Left cardiac atrium (tissue), 4 donors: ENCODE measurements at places on chromosomes 3 and 15.
A peak's percentile ranks its signal among the peaks of the same experiment; 100 is the strongest.

DNA sequence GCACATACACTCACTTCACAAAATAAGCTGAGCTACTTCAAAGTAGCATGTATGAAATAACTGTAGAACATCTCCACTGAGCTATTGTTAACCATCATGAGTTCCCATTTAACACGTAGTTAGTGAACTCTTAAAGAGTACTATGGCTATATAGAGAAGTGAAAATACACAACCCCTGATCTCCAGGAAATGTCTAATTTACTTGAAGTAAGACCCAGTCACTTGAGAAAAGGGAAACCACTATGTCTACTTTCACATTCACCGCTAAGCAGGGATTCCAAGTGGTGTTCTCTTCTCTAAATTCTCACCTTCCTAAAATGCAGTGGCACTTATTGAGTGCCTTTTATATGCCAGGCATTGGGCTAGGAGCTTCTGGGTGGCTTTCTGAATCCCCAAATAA lies 35.0 kb upstream of the COLQ start:
- DNase-seq: no peak

- DNase-seq: no peak
These were observed 141.5 kb downstream of the GADL1 start for GRCh38 chr3:30752970-30753369.

DNA sequence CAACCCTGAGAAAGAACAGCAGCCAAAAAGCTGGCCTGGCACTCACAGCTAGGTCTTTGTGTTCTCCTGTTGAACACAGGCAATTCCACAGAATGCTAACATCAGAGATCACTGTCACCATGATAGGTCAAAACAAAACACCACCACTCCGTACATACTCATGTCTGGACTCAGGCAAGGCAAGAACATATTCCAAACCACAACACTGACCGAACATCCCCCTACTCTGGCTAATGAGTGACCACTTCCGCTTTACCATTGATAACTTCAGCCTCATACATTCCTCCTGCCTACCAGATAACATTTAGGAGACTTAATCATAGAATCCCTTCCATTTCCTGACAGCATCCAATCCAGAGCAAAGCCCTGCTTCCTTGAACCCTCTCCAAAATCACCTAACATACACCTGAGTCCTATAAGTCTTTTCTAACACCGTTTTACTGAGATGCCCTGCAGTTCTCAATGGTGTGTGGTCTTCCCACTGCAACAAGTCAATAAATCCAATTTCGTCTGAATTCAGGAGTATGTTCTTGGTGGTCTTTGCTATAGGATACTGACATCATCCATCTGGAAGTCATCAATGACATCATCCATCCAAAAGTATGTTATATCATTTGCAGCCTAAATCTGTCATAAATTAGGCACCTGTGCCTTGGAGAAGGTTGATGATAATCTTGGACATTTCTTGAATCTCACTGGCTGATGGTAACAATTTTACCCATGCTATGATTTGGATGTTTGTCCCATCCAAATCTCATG lies 23.7 kb downstream of the RIOX2 start:
- no peak for DNase-seq

- no peak for DNase-seq
These were observed 27.6 kb downstream of the FAM3D start for GRCh38 chr3:58639001-58639400.

DNA sequence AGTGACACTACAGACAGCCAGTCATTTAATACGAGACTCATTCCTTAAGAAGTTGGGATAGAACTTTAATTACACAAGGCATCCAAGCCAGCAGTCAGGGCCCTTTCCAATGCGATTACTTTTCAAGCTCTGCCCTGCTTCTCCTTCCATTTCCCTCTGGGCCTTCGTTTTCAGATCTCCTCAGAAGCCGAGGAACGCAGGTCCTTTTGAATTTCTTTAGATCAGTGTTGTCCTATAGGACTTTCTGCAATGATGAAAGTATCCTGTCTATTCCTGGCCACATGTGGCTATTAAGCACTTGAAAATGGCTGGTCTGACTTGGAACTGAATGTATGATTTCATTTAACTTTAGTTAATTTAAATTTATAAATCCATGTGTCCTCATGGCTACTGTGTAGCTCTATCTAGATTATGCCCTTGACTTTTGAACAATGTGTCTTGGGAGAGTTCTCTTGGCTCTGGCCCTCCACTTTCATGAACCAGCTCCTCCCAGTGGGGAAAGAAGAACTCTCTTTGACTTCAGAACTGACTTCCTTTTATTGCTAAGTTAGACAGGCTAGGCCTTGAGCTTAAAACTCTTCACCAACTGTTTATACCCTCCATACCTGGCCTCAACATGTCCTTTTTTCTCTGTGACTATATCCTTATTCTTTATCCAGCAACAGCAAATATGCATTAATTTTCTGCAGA lies 22.6 kb downstream of the TGFBR2 start:
- DNase-seq: no peak

- no peak for DNase-seq
These were observed 64.6 kb upstream of the PRR23C start for GRCh38 chr3:139109271-139109670.

DNA sequence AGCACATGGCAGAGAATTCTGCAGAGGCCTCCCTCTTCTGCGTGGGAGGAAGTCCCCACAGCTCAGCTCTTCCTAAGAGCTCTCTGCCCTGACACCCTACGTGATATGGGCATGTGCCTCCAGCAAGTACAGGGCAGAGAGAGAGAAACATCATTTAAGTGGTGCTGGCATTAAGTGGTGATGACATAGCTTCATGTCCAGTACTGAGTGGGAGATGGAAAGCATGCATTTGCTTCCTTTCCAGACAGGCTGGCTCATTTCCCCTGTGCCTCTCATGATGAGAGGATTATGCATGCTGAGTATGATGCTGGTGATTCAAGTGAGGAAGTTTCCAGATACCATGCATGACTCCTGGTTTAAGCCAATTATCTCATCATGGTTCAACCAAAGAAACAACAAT lies 26.9 kb downstream of the BFSP2 start:
- DNase-seq: no peak

DNA sequence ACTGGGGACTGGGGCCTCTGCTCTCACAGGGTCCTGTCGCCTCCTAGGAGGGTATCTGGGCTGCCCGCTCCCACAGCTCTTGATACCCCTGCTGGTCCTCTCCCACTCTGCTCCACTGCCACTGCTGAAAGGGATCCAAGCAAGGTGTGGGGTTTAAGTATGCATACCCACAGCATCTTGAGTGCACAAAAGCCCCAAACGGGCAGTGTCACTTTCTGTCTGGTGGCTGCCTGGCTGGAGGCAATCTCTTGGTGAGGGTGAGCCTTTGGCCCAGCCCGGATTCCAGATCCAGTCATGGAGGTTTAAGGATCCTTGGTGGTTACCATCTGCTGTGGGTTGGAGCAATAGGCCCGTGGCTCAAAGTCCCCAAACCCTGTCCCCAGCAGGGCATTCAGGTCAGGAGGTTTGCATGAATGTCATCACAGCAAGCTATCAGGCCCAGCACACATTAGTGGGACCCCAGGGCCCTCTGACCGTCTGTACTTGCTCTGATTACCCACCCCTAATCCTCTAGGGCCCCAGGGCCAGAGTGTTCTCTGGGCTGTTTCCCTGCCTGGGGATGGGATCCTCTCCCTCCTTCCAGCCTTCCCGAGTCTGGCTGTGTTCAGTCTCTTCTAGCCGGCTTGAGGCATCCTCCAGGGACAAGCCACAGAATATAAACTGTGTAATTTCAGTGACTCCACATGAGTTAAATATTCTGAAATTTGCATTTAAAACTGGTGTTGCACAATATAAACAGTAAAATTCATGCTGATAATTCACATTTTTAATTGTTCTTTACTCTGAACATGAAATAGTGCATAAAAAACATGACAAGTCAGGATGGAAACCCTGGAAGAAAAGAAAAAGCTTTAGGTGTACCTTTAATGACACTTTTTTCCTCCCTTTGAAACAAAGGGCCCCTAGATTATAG lies 4.9 kb upstream of the TJP1 start:
- no peak for DNase-seq

- DNase-seq: no peak
These were observed 536 bp downstream of the SEC61A1 start for GRCh38 chr3:128052595-128053351.

DNA sequence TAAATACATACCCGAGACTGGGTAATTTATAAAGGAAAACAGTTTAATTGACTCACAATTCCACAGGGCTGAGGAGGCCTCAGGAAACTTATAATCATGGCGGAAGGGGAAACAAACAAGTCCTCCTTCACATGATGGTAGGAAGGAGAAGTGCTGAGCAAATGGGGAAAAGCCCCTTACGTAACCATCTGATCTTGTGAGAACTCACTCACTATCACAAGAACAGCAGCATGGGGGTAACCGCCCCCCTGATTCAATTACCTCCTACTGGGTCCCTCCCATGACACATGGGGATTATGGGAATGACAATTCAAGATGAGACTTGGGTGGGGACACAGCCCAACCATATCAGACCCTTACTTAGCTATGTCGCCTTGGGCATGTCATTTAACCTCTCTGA lies 27.7 kb downstream of the SCG3 start:
- no peak for DNase-seq

DNA sequence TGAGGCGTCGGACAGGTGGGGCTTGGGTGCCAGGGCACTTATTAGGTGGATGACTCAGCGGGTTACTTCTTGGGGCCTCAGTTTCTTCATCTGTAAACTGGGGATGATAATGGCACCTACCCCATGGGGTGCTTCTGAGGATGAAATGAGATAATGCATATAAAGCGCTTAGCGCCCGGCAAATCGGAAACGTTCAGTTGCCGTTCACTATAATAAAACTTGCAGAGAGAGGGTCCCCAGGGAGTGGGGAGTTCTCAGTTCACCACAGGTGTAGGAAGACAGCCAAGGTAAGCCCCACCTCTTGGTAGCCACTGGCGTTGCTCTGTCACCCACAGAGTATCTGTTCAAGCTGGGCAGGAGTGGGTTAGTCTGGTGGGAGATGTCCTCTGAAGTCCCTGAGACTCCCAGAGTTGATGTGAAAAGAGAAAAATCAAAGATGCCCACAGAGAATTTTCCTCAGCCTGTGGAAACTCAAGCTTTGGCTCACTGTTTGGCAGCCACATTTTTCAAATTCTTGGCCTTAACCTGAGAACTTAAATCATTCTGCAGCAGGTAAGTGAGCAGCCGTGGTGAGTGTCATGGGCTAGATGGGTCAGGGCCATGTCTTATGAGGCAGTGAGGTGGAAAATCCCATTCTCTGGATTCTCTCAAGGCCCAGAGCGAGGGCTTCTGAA lies 221.5 kb upstream of the BHLHE40 start:
- no peak for DNase-seq

DNA sequence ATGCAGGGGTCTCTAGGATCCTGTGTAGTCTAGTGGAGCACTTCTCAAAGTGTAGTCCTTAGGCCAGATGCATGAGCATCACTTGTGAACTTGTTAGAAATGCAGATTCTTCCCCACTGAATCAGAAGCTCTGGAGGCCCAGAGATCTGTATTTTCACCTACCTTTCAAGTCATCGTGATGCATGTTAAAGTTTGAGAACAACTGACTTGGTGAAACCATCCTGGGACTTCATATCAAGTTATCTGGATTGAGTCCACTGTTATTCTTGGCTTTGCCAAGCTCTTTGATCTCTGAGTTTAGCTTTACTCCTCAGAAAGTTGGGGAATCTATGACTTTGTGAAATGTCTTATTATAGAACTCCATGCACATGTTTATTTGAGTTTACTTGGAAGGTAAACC lies 78.5 kb downstream of the ARNT2 start:
- DNase-seq: no peak

- no peak for DNase-seq
These were observed 44.8 kb downstream of the PXYLP1 start for GRCh38 chr3:141276398-141276797.

DNA sequence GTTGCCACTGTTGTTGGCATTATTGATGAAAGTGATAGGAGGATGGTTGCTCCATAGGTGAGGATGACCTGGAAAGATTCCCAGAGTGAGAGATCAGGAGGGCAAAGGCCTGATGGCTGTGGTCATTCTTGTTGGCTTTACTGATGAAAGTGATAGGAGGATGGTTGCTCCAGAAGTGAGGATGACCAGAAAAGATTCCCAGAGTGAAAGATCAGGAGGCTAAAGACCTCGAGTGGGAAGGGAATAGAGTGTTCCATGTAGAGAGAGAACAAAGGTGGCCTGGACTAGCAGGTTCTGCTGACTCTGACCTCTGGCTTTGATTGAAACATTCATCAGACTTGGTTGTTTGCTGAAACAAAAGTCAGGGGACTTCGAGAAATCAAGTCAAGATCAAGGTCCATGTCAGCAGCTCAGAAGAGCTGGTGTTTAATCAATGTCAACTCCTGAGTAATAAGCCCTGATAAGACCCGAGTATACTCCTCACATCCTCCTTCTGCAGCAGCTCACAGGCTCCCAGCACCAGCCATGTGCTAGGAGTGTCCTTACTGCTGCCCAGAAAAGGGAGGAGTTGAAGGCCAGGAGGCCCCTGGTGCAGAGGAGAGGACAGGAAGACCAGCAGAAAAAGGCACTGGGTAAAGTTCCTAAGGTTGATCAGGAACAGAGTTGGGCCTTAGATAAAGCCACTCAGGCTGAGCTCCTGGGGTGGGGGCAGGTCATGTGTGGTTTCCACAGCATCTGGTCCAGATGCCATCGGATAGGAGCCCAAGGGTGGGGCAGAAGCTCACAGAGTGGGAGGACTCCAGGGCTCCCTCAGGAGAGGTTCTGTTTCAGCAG lies 19.9 kb downstream of the CYP8B1 start:
- DNase-seq: no peak

- DNase-seq: no peak
These were observed 96.0 kb upstream of the MELTF start for GRCh38 chr3:197125636-197126035.

- DNase-seq: no peak
These were observed 181.1 kb downstream of the GBE1 start for GRCh38 chr3:81580355-81580754.

- DNase-seq: no peak
These were observed 228.5 kb upstream of the ROBO2 start for GRCh38 chr3:76811418-76811817.

GRCh38 chr15:68553314-68553993 lies 25.3 kb upstream of the CORO2B start:
- no peak for DNase-seq

- peak; percentile 25 for DNase-seq
These were observed 85.9 kb downstream of the AQP9 start for GRCh38 chr15:58224068-58224467.

DNA sequence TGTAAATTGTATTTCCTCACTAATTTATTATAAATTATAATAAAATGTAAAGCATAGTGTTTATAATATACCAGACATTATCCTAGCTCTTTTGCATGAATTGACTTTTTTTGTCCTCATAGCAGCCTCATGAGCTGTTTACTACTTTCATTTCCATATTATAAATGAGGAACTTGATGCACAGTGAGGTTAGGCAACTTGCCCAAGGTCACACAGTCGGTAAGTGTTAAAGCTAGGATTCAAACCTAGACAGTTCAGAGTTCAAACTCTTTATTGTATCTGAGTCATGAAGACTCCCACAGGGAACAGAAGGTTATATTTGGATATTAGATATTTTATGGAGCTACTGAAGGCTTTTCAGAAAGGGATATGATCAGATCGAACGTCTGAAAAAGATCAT lies 322.2 kb upstream of the SATB1 start:
- DNase-seq: peak; percentile 25

GRCh38 chr15:38005953-38006808 lies 71.7 kb downstream of the TMCO5A start:
- DNase-seq: no peak
